ENCODE measurements at places on chromosomes 12 and 14.

DNA sequence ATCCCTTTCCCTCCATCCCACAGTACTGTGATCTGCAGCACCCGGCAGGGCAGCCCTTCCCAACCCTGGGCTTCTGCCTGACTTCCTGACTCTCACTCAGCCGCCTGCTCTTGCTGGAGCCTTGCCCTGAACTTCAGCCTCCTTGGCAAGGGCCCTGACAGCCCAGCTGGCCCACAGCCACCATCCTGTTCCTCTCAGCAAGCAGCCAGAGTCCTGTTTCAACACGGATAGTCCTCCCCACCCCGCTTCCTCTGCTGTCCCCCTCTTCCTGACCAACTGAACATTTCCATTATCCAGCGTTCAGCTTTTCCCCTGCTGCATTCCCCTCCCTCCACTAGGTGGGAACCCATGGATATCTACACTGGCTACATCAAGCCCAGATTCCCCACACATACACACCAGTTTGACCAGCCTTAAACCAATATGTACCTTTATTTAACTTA is 74.0 kb upstream of the MDM1 start:
- peak; percentile 34 for DNase-seq

- DNase-seq, result no peak
Observed at GRCh38 chr12:93740751-93741150, 63.6 kb downstream of the CRADD start.

GRCh38 chr14:75432411-75432810 is 4.6 kb downstream of the JDP2 start:
- DNase-seq, result no peak

- DNase-seq, result no peak
Observed at GRCh38 chr12:2974560-2974971, 15.4 kb downstream of the TEAD4 start.

DNA sequence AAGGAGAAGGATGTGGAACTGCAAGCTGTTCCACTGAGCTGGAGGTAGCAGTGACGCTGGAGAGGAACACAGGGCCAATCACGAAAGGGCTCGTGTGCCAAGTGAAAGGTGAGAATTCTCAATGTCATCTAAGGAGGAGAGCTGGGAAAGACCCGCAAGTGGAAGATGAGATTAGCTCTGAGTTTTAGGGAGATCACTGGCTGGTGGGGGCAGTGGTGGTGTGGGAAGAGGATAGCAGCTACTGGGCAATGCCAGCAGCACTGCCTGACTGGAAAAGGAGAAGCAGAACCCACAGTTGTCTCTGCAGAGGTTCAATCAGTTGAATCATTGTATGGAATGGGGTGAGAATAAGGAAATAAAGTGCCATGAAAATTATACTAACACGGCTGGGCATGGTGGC is 27.8 kb downstream of the SLC25A47 start:
- no peak for DNase-seq

DNA sequence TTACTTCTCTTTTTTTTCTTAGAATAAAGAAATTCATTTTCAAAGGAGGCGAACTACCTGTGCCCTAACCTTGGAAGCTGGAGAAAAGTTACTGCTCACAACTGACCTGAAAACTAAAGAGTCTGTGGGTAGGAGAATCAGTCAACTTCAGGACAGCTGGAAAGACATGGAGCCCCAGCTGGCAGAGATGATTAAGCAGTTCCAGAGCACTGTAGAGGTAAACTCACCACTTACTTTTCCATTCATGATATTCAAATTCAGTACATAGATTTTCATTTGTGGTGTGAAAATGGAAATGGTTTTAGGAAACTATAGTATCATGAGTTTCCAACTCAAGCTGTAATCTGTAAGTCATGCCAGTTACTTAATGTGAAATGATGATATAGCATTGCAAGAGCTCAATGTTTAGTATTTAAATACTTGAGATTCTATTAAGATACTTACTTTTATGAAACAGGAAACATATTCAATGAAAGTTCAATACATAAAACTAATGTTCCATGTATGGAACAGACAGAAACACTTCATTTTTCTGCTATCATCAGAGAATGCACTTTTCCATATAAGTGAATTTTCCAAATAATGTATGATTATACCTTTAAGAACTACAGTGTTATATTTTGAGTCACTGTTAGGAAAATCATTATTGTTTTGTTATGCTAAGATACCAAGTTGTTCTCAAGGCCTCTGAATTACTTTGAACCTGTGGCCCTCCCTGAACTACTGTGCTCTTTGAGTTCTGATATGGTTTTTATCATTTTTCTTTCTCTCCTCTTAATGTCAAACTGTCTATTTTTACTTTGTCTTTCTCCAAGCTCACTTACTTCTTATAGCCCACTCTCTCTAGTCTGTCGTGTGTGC is 119.0 kb downstream of the ESR2 start:
- no peak for DNase-seq

DNA sequence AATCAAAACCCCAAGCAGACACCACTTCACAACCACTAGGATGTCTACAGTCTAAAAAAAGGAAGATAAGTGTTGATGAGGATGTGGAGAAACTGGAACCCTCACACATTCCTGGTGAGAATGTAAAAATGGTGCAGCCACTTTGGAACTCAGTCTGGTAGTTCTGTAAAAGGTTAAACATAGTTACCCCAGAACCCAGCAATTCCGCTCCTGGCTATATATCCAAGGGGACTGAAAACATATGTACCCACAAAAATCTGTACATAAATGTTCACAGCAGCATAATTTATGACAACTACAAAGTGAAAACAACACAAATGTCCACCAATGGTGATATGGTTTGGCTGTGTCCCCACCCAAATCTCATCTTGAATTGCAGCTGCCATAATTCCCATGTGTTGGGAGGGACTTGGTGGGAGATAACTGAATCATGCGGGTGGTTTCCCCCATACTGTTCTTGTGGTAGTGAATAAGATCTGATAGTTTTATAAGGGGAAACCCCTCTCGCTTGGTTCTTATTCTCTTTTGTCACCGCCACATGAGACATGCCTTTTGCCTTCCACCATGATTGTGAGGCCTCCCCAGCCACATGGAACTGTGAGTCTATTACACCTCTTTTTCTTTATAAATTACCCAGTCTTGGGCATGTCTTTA is 46.8 kb downstream of the PRKAB1 start:
- no peak for DNase-seq

Measured in brain microvascular endothelial cell (primary cell).